ENCODE measurements at places on chromosomes 1 and 21.

- no peak for DNase-seq
Measured at GRCh38 chr1:41888756-41889155, 30.0 kb downstream of the HIVEP3 start.

DNA sequence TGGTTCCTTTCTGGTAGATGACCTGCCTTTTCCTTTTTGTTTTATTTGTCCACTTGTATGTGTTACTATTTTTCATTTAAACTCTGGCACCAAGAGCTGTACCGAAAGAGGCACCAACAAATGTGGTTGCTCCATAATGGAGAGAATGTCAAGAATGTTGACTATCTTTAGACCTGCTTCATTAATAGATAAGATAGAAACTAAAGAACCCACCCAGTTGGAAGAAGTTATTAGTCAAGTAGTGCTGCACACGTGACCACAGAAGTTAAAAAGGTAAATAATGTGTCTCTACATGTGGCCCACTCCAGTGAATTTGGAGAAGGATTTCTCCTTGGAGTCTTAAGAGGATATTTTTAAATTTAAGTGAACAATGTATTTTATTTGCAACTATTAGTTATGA, 9.3 kb downstream of the ATP1A1 start:
- DNase-seq, result no peak

- no peak for DNase-seq
Measured at GRCh38 chr1:168751195-168751650, 22.2 kb upstream of the DPT start.

DNA sequence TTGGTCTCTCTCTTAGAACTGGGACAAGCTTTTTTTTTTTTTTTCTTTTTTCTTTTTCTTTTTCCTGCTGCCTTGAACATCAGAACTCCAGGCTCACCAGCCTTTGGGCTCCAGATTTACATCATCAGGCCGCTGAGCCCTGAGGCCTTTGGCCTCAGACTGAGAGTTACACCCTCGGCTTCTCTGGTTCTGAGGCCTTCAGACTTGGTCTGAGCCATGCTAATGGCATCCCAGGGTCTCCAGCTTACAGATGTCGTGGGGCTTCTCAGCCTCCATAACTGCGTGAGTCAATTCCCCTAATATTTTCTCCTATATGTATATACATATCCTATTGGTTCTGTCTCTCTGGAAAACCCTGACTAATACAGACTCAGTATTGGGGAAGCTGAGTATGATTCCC, 36.5 kb upstream of the RC3H1 start:
- DNase-seq, result peak; percentile 49

DNA sequence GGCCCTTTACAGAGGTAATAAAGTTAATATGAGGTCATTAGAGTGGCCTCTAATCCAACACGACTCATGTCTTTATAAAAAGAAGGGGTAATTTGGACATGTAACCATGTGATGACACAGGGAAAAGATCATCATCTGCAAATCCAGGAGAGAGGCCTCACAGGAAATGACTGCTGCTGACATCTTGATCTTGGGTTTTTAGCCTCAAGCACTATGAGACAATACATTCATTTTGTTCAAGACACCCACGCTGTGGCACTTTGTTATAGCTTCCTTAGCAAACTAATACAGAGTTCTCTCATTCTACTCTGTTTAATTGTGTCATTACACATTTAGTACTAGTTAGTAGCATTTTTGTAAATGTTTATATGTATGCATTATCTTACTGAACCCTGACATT, 64.0 kb upstream of the RUNX1 start:
- DNase-seq, result peak; percentile 22

DNA sequence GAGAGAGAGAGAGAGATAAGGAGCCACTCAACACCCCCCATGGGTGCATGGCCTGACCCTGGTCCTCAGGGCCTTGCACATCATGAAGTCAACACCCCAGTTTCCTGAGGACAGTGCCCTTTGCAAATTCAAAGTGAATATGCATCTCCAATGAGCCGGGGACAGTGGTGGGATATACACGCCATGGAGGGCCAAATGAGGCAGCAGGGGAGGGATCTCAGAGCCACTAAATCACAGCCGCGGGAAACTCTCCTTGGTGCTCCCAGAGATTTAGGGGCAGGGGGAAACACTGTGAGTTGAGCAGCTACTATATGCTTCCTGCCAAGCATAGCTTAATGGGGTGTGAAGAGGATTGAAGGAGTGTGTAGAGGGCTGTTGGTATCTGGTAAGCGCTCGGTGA, 35.5 kb downstream of the MATN1 start:
- DNase-seq, result no peak

- no peak for DNase-seq
Measured at GRCh38 chr1:239884796-239885195, 206.9 kb upstream of the FMN2 start.

GRCh38 chr1:91092503-91092902, 70.7 kb upstream of the ZNF644 start:
- no peak for DNase-seq

DNA sequence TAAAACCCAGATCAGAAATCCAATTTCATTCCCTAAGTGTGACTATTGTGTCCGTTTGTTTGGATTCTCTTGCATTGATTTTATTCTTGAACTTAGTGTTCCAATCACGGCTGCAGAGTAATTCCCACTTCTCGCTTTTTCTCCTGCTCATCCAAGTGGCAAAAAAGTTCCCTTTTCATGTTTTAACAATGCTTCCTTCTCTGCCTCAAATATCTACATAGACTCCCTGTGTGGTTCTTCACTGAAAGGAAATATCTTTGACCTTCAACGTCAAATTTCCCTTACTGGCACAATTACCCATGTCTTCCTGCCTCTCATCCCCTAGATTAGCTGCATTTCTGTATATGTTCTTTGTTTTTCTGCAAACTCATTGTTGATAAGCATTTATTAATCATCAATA, 305.4 kb downstream of the BACH1 start:
- no peak for DNase-seq

- DNase-seq, result peak; percentile 54
Measured at GRCh38 chr1:39132505-39133339, 71.8 kb upstream of the MACF1 start.

GRCh38 chr1:19374083-19374801, 62.1 kb downstream of the SLC66A1 start:
- no peak for DNase-seq

- no peak for DNase-seq
Measured at GRCh38 chr1:3820316-3820715, 24.0 kb upstream of the LRRC47 start.

GRCh38 chr1:156480411-156481192, 20.0 kb downstream of the MEF2D start:
- peak; percentile 53 for DNase-seq

DNA sequence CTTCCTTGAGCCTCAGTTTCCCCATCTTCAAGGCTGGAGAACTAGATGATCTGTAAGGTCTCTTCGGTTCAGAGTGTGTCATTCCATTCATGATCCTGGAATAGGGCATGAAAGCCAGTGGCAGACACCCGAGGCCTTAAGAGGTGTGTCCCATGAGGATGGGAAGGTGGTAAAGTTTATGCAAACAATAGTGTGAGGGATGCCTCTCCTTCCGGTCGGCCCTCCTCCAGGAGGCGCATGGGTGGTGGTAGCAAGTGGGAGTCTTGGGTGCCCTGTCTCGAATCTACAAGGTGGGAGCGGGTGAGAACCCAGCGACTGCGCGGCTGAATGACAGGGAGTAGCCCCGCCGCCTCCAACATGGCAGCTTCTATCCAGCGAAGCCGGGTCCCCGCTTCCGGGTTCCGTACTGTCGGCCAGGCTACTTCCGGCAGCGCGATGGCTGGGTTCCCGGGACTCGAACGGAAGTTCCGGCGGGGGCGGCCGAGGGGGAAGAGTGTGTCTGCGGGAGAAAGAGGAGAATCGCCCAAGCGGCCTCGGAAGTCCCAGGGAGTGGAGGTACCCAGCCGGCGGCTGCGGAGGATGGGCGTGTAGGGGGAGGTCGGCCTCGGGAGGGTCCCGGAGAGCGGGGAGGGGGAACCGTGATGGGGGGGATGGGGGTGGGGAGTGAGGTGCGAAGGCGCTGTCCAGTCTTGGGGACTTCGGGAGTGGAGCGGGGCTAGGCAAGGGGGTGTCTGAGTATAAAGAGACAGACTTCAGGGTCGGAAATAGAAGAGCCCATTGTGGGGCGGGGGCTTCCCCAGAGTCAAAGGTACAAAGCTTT, at the start of gene LYPLA2:
TSS of gene LYPLA2 (plus strand) at position 450 of the 820 bp plus-strand sequence. CDS start 1,538 bp downstream, outside the sequence.
- DNase-seq, result peak; percentile 88

GRCh38 chr1:39230261-39231190, 26.0 kb downstream of the MACF1 start:
- peak; percentile 31 for DNase-seq

DNA sequence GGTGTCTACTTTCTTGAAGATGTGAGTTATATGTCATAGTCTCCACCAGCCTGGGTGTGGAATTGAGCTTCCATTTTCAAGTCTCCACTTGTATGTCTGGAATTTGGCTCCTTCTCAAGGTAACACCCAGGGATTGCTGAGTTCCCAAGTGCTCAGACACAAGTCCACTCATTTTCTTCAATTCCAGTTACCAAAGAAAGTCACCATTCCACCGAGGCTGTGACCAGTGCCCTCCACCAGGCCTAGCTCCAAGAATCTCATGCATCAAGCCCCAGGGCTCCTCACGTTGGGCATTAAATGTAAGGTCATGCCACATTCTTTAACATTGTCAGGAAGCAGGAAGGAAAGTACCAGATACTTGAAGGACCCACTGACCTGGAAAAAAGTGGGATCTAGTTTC, 2.4 kb upstream of the RAB4A start:
- DNase-seq, result no peak

- DNase-seq, result peak; percentile 56
Measured at GRCh38 chr1:51417496-51418383, 87.4 kb upstream of the TTC39A start.

DNA sequence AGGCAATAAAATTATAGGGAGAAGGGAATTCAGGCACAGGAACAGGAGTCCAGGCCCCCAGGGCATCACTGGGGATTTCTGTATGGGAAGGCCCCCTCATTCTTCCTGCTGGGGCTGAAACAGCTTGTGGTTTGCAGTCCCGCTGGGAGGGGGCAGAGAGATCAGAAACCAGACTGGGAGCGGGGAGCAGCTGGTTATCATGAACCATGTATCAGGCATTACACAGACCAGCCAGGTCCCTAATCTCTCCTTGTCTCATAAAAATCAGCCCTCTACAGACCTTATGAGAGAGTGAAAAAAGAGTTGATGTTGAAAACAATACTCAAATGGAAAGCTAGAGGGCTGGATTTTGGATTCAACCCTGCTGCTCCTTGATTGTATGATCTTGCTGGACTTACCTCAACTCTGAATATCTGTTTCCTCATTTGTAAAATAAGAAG, 93.4 kb upstream of the F3 start:
- no peak for DNase-seq

- no peak for DNase-seq
Measured at GRCh38 chr1:192958350-192958749, 100.8 kb downstream of the UCHL5 start.

- no peak for DNase-seq
Measured at GRCh38 chr1:59110271-59110670, 186.6 kb upstream of the FGGY start.

DNA sequence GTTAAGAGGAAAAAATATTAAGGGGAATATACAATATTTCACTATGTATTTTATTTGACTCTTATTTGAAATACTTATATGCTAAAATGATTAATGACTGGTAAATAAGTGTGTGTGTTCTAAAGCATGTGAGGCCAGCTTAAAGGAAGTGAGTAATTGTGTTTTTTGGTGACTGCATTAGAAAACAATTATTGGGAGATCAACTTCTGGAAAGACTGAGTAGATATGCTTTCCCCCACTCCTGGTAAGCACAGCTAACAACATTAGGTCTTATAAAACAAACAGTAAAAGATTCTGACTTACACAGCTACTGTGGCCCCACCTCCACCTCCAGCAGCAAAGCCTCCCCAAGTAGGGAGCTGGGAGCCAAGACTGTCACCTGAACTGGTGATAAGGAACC, 403.0 kb downstream of the SRGAP2C start:
- no peak for DNase-seq

DNA sequence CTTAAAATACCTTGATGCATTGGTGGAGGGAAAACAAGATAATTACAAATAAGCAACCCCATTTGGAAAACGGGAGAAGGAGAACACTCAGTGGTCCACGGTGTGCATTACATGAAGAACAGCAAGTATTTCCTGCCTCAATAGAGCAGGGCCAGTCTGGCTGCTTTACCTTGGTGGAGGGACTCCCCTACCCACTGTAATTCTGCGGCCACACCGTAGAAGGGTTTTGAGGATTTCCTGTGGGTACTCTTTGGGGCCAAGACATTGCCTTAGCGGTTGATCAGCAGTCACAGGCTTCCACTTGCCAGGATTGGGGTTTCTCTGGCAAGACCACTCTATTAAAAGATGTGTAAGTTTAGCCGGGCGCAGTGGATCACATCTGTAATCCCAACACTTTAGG, 16.3 kb upstream of the TMEM54 start:
- no peak for DNase-seq

GRCh38 chr1:114718661-114719423, 2.3 kb upstream of the NRAS start:
- peak; percentile 67 for DNase-seq

DNA sequence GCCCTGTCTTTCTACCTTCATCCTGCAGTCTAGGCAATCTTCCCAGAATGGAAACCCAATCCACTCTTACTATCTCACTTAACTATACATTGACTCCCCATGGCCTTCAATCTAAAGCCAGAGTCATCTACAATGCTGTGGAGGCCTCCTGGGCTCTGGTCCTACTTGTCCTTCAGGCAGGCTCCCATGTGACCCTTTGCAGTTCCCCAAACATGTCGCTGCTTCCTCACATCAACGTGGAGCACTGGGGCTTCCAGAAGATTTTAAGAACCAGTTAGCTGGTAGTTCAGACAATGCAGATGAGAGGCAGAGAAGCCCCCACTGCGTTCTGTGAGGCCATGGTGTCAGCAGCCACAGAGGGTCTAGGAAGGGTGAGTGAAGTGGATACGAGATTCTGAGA, 18.6 kb downstream of the LYPD8 start:
- DNase-seq, result no peak

GRCh38 chr21:20010691-20011200, 987.5 kb upstream of the NCAM2 start:
- no peak for DNase-seq

DNA sequence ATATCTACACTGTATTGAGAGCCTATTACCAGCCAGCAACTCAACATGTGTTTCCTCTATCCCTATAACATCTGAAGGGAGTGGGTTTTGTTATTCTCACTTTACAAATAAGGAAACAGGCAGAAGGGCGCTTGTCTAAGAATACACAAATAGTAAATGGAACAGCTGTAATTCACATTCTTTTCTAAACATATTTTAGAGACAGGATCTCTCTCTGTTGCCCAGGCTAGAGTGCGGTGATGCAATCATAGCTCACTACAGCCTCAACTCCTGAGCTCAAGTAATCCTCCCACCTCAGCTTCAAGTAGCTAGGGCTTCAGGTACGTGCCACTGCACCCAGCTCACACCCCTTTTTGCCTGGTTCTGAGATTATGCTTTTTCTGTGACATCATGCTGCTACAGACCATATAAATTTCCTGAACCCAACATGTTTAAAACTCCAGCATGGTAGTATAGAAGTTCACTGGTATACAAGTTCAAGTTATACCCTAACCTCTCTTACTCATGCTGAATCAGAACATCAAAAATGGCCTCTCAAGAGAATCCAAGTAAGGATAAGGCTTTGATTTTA, 8.6 kb upstream of the TACSTD2 start:
- DNase-seq, result peak; percentile 59
